ENCODE measurements at places on chromosomes 5 and 9.

- DNase-seq, result no peak
Observed at GRCh38 chr5:138709202-138709601, 44.0 kb upstream of the CTNNA1 start.

DNA sequence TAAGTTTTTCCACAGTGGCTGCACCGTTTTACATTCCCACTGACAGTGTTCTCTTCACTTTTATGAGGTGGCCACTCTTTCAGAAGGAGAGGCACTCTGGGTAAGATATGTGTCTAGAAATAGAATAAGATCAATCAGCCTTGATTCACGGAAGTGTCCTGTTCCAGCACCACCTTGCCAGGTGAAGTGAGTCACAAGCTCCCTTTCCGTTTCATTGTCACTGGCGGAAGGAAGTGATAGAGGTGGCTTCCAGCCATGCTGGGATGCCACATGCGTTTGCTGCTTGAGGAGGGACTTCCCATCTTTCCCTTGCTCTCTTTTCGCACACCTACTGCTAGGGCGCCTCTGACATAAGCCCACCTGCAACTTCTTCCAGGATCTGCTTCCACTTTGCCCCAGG lies 217.1 kb downstream of the PIK3R1 start:
- no peak for DNase-seq

- DNase-seq, result peak; percentile 38
Observed at GRCh38 chr5:76269259-76269931, 133.7 kb upstream of the IQGAP2 start.

DNA sequence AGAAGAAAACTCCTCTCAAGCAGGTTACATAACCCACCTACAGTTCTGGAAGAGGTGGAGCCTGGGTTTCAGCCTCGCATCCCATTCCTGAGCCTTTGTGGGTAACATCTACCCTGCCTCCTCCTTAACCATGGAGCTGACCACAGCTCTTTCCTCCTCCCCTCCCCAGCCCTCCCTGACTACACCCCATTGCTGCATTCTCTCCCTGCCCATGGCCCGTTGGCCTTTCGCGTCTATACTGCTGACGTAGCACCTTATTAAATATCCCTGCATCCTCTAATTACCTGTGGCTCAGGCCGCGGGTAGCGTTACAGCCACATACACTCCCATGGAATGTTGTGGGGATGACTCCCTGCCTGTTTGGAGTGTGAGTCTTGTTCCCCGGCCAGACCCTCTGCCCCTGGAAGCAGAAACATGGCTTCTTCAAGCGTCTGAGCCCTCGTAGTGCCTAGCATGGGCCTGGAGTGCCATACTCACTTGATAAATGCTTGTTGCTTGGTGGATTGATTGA lies 72.8 kb downstream of the WWC1 start:
- no peak for DNase-seq

DNA sequence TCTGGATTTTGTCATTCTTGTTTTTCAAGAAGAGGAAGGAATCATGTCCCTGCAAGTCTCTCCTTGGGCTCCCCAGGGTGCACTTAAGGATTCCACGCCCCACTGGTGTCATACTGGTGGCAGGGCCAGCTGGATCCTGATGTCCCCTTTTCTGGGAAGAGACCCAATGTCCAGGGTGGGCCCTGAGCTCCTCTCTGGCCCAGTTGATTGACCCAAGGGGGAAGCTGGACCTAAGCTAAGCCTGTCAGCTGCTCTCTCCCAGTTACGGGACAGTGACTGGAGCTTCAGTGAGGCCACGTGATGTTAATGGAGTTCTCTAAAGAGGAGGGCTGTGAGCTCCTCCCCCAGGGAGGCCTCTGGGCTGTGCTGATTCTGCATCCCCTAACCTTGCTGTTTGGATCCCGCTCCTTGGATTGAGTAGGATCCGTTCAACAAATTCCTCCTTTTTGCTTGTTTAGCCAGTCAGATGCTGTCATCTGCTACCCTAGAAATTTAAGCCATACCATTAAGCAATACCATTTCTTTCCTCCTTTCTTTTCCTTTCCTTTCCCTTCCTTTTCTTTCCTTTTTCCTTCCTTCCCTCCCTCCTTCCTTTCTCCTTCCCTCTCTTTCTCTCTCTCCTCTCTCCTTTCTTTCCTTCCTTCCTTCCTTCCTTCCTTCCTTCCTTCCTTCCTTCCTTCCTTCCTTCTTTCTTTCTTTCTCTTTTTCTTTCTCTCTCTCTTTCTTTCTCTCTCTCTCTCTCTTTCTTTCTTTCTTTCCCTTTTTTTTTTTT lies 17.2 kb downstream of the NKX2-5 start:
- DNase-seq, result no peak

GRCh38 chr9:117239428-117239827 lies 175.4 kb downstream of the ASTN2 start:
- no peak for DNase-seq

- no peak for DNase-seq
Observed at GRCh38 chr9:91865041-91865440, 85.0 kb downstream of the ROR2 start.

DNA sequence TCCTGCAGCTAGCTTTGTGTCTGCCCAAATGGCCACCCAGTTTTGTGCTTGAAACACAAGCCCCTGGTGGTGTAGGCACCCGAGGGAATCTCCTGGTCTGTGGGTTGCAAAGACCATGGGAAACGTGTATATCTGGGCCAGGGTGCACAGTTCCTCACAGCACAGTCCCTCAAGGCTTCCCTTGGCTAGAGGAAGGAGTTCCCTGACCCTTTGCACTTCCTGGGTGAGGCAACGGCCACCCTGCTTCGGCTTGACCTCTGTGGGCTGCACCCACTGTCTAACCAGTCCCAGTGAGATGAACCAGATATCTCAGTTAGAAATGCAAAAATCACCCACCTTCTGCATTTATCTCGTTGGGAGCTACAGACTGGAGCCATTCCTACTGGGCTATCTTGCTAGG lies 865.0 kb upstream of the ACO1 start:
- DNase-seq, result no peak
